ENCODE measurements at places on chromosomes 5 and 9.

DNA sequence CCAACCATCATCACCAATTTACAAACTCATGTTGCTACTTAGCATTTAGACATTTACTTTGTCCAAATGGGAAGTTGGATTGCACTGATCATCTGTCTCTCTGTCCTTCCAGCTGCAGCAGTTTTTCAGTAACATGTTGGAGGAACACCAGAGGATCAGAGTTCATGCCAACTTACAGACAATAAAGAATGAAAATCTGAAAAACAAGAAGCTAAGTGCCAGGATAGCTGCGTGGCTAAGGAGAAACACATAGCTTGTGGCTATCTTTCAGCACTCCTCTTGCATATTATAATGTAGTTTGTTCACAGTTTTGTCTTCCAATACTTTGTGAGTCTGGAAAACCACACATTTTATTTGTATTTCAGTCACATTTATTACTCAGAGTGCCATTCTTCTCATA, 6.4 kb upstream of the ARL14EPL start:
- no peak for DNase-seq

DNA sequence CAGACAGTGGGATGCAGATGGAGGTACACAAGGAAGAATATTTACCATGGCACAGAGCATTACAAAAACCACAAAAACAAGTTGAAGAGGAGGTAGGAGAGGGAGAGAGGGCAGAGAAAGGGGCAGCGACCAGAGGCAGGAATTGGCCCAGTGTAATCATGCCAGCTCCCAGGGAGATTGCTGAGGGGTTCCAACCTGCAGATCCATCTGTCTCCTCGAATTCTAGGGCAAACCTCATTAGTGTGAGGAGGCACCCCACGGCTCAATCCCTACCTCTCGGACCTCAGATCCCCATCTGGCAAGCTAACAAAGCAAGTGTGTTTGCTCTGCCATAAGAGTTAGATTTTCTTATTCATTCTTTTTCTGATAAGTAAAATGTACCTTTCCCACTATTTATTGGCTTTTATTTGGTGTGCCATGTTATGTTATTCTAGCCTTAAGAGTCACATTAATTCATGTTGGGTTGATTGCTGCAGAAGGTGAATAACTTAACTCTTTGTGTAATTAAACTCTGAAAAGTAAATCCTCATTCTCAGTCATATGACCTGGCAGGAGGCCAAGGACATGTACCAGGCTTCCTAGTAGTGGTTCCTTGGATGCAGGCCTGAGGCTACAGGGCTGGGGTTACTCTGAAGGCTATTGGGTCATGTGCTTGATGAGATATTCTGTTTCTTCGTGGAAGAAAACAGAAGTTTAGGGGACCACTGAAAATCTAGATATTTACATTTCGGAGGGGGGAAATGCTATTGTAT, 315.2 kb upstream of the ATP10B start:
- DNase-seq, result no peak

DNA sequence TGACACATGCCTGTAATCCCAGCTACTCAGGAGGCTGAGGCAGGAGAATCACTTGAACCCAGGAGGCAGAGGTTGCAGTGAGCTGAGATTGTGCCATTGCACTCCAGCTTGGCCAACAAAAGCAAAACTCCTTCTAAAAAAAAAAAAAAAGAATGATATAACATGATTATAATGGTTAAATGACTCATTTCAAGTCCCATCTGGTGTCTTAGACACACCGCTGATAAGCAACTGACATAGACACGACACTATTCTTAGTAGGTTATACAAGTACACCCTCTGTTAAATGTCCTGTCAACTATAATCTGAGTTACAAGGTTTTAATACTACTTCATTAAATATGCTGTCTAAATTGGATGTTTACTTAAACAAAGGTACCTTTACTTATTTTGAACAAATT, 405.3 kb upstream of the CLINT1 start:
- DNase-seq, result no peak

DNA sequence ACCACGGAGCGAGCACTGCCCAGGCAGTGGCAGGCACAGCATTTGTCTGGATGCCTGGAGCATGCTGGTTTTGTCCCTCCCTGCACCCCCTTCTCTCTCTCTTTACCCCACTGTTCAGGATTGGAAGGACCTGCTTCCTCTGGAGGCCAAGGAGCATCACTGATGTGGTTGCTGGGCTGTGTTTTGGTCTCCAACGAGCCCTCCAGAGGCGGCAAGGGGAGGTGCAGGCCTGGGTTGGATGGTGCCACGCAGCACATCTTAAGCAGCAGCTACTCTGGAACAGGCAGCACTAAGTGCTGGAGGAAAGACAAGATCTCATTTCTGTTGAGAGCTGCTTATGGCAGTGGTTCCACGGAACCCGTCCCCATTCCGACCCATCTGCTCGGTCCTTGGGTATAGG, 139.6 kb downstream of the CMYA5 start:
- peak; percentile 27 for DNase-seq

DNA sequence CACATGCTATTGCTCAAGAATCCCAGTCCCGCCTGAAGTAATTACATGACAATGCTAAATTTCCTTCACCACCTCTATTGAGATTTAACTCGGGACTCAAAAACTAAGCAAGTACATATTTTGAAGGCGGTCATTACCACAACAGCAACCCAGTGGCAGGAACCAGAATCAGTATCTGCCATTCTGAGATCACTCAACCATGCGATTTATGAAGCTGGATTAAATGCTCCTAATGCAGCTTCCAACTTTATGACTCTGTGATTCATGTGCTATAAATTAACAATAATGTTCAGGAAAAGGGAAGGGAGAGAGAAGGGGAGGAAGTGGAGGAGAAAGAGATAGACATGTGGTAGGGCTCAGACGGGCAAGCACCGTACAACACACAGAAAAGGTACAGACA, 194.7 kb downstream of the DNAH5 start:
- DNase-seq, result no peak

DNA sequence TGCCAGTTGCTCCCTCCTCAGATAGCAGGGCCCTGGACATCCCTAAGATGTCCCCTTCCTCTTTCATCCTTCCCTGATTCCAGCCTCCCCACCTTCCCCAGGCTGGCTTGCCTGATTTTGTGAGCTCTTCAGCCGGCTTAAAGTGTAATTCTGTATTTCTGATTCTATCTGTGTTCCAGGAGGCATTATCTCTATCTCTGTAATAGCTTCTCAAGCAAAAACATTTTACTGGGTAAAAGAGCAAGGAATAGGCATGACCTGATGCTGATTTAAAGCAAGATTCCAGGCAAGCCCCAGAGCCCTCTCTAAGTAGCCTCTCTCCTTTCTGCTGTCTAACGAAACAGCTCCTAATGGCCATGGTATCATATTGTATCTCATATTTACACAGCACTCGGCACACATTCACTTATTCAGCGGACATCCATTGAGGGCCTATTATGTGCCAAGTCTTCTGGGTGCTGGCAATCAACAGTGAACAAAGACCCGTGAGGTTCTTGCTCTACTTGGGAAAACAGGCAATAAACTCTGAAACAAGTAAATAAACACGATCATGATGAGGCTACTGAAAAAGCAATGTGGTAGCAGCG, 100.9 kb upstream of the MSX2 start:
- no peak for DNase-seq

DNA sequence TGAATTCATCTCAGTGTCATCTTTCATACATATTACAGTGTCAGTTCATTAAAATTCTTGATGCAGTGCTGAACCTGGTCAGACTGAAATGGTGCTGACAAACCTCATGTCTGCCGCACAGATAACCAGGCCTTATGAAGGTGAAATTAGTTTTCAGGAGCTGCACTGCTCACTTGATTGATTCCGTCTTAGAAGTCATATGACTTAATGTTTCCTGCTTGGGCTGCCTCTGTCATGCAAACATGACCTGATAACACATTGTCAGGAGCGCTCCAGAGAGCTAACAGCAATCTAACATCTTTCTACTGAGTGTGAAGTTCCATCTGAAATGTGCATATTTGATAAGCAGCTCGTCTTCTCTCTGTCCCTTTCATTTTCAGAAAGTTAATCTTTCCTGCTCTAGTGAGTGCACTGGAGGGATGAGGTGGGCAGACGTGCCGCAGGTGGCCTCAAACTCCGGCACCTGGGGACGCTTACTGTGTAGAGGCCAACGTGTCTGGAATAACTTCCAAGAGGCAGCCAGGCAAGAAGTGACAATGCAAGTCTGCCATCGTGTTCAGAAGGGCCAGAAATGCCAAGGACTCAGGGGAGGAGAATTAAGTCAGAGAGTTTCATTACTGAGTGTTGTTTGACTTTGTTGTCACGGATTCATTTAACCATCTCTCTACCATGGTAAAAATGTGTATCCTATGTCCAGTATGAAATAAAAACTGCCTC, 592.1 kb downstream of the TLE1 start:
- DNase-seq, result no peak

- DNase-seq, result peak; percentile 12
Observed at GRCh38 chr9:131853434-131853833, 113.6 kb upstream of the RAPGEF1 start.

- no peak for DNase-seq
Observed at GRCh38 chr9:118962426-118962825, 406.8 kb downstream of the BRINP1 start.

DNA sequence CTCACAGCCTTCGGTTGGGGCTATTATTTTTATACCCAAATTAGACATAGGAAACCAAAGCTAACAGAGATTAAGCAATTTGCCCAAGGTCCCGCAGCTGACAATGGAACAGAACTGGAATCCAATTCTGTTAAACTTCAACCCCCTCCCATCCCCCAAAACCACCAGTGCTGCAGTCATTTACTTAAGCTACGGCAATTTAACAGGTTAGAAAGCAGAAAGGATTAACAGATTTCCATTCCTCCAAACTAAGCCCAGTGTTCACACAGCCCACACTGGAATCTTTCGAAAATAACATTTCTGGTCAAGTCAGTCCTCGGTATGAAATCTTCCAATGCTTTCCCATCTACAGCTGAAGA, 1023.1 kb upstream of the DMAC1 start:
- DNase-seq, result no peak

DNA sequence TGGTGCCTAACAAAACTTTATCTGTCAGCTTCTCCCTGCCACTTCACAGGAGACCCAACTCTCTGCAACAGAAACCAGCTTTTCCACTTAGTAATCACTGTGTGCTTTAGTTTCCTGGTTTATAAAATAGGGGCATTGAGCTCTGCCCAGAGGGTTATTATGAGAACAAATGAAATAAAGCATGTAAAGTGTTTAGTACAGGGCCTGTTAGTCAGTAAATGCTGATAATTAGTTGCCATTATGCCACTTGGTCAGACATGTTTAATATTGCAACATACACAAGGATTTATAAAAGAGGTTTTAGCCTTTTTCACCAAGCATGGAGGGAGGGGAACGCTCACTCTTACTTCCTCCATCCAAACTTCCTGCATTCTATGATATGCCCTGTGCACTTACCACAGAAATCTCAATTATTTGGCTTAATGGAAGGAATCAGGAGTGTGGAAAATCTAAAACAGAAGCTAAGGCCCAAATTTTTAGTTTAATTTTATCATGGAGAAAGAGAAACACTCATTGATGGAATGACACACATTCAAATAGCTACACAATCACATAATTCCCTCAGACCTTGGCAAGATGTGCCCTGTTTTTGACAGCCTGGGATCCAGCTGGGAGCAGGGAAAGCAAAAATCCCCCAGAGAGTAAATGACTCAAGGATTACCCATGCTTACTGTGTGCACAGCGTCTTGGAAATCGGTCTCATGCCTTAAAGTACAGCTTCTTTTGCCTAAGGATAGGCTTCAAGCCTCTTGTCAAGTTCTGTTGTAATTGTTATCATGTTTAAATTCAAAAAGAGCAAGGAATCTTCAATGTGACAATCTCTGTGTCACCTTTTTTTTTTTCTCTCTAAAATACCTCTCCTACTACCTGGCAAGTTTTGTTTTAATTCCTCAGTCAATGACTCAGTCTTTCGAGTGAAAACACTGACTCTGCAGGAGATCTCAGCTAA, 34.0 kb downstream of the ZNF474 start:
- no peak for DNase-seq

GRCh38 chr5:156920042-156920860, 42.8 kb downstream of the TIMD4 start:
- DNase-seq, result peak; percentile 83

GRCh38 chr9:15268782-15269181, 38.2 kb downstream of the TTC39B start:
- no peak for DNase-seq

- DNase-seq, result no peak
Observed at GRCh38 chr9:19497276-19497675, 88.5 kb downstream of the ACER2 start.

DNA sequence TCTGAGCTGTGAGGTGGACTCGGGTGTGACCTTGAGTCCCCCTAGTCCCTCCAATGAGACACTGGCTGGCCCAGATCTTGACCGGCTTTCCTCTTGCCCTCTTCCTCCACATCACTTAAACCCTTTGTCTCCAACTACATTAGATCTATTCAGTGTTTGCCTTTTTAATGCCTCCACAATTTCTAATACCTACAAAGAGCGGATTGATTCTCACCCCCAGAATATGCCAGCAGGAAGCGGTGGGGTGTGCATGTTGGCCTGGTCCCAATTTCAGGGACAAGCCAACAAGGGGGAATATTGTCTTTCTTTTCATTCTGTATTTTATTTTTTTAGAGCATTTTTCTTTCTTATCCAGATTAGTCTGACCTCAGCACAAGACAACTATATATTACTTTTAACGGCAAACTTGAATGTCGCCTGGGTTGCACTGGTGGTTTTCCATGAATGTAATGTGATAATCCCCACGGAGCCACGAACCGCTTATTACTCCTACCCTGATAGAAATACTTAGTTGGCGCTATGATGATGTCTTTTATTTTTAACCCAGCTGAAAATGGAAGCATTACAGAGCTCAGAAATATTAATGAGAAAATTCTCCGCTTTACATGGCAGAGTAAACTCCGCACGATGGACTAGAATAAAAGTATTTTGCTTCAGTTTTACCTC, 68.5 kb upstream of the MYO10 start:
- DNase-seq, result no peak

DNA sequence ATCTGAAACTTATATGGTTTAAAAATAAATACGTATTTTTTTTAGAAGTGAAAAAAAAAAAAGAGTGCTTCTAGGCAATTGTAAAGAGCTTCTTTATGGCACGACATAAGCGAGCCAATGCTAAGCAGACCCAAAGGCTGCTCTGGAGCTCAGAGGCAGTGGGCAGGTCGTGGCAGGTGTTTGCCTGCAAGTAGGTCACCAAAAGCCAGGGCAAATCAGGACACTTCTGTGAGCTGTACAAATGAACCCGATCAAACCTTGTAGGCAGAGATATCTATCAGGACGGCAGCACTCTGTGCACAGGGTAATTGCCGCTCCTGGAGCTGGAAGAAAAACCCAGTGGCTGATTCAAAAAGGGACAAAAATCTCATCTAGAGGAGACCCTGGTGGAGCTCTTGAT, 75.9 kb downstream of the IRX2 start:
- DNase-seq, result no peak
